ENCODE measurements at places on chromosomes 7 and 10.

- no peak for DNase-seq
- H3K36me3 ChIP-seq: no peaks in the 10 kb centered on the region
- no peaks in the 10 kb centered on the region for H3K27me3 ChIP-seq
- H3K27ac ChIP-seq: no peak overlapping the region
- H3K4me3 ChIP-seq: no peak overlapping the region
- peaks cover 19% of the 10 kb centered on the region for H3K4me1 ChIP-seq
Observed at GRCh38 chr10:71473671-71474599, 77.2 kb downstream of the CDH23 start.

GRCh38 chr7:155738652-155739537 lies 73.4 kb downstream of the SHH start:
- no peak overlapping the region for H3K4me3 ChIP-seq
- DNase-seq: peak; percentile 86
- no peak overlapping the region for H3K27ac ChIP-seq
- H3K4me1 ChIP-seq: peaks cover 4% of the 10 kb centered on the region
- no peaks in the 10 kb centered on the region for H3K27me3 ChIP-seq

GRCh38 chr10:101228966-101229265 lies 347 bp downstream of the LBX1 start:
- H3K27ac ChIP-seq: no peak overlapping the region
- DNase-seq: no peak
- no peaks in the 10 kb centered on the region for H3K36me3 ChIP-seq
- no peaks in the 10 kb centered on the region for H3K4me1 ChIP-seq
- H3K27me3 ChIP-seq: peaks cover 42% of the 10 kb centered on the region

- peaks cover 97% of the 10 kb centered on the region for H3K4me1 ChIP-seq
- no peaks in the 10 kb centered on the region for H3K27me3 ChIP-seq
- no peaks in the 10 kb centered on the region for H3K36me3 ChIP-seq
- H3K4me3 ChIP-seq: peak overlapping the region; percentile 16
- DNase-seq: peak; percentile 43
- no peak overlapping the region for H3K27ac ChIP-seq
Observed at GRCh38 chr7:1049006-1049741, 4.8 kb downstream of the GPR146 start.

DNA sequence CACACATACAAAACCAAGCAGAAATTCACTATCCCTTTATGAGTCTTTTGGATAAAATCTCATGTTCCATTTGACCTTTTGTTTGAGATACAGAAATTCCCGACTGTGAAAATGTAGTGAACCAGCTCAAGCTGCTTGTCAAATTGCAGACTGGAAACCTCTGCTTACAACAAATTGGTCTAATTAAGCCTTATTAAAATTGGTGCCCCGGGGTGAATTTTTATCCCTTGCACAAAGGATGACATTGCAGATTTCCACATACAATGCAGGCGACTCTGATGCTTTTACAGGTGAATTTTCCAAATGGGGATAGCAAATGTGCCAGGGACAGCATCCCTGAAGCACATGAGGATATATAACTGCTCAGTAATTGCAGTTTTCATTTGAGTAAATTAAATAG lies 257.3 kb downstream of the BMPER start:
- H3K27ac ChIP-seq: no peak overlapping the region
- H3K4me1 ChIP-seq: no peaks in the 10 kb centered on the region
- no peak for DNase-seq
- no peaks in the 10 kb centered on the region for H3K27me3 ChIP-seq

- no peak for DNase-seq
- no peaks in the 10 kb centered on the region for H3K36me3 ChIP-seq
- H3K27me3 ChIP-seq: no peaks in the 10 kb centered on the region
Observed at GRCh38 chr10:95035332-95036295, 33.7 kb downstream of the CYP2C8 start.

GRCh38 chr7:139924461-139924860 lies 95.4 kb downstream of the TBXAS1 start:
- H3K27ac ChIP-seq: no peak overlapping the region
- H3K4me3 ChIP-seq: no peak overlapping the region
- no peak for DNase-seq
- no peaks in the 10 kb centered on the region for H3K27me3 ChIP-seq
- peaks cover 6% of the 10 kb centered on the region for H3K36me3 ChIP-seq

- H3K36me3 ChIP-seq: no peaks in the 10 kb centered on the region
- peak; percentile 20 for DNase-seq
- no peak overlapping the region for H3K27ac ChIP-seq
- no peak overlapping the region for H3K4me3 ChIP-seq
Observed at GRCh38 chr10:95406651-95407280, 116.0 kb upstream of the PDLIM1 start.

DNA sequence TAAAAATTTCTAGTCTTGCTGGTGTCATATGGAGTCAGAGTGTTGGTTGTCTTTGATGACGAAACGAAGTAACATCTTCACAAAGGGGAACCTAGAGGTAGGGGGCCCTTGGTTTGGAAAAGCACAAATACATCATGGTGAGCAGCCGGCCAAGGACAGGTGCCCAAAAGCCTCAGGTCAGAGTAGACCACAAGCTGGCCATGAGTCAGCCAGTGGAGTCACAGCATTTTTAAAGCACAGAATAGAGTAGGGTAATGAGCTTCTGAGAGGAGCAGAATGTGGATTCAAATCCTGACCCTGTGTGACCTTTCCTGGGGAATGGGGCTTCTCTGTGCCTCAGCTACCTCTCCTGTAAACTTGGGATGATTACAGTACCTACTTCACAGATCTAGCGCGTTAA lies 5.3 kb downstream of the CAMK2B start:
- DNase-seq: no peak
- H3K27ac ChIP-seq: no peak overlapping the region
- H3K36me3 ChIP-seq: no peaks in the 10 kb centered on the region
- H3K27me3 ChIP-seq: peaks cover 27% of the 10 kb centered on the region

DNA sequence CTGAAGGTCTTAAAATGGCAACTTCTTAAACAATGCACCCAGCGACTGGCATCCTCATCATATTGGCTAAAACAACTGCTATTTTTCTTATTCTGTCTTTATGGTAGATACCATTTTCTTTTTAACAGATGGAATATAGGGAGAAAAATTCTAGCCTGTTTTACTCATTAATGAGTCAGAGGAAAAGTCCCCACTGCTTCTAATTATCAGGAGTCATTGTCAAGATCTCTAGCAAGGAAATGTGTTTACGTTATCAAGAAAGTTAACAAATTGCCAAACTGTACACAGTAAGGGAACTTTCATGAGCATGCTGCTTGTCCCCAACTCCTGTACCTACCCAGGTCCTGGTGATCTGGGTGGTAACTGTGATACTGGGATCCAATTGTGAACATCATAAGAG lies 117.7 kb upstream of the KIAA1217 start:
- H3K27me3 ChIP-seq: no peaks in the 10 kb centered on the region
- DNase-seq: no peak
- H3K4me1 ChIP-seq: no peaks in the 10 kb centered on the region
- no peak overlapping the region for H3K27ac ChIP-seq
- no peaks in the 10 kb centered on the region for H3K36me3 ChIP-seq
- H3K4me3 ChIP-seq: no peak overlapping the region

DNA sequence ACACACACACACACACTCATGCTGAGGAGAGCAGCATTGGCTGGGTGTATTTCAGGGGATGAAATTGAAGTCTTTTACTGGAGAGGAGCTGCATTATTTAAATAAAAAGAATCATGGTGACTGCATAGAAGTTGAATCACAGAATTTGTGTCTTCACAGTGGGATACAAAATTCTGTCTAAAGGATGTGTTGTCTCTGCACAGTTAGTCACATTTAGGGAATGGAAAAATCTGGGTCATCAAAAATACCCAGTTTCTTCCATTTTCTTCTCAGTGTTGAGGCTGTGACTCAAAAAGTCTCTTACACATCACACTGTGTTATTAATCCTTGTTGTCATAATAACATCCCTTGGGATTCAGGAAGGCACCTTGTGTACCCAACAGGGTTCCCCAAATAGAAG lies 10.9 kb downstream of the PAPSS2 start:
- H3K4me1 ChIP-seq: peaks cover 2% of the 10 kb centered on the region
- H3K36me3 ChIP-seq: no peaks in the 10 kb centered on the region
- H3K4me3 ChIP-seq: no peak overlapping the region
- DNase-seq: no peak
- no peak overlapping the region for H3K27ac ChIP-seq

- peak; percentile 14 for DNase-seq
- no peaks in the 10 kb centered on the region for H3K27me3 ChIP-seq
- H3K36me3 ChIP-seq: no peaks in the 10 kb centered on the region
- H3K27ac ChIP-seq: no peak overlapping the region
- H3K4me3 ChIP-seq: no peak overlapping the region
Observed at GRCh38 chr10:4270116-4270515, 485.1 kb upstream of the KLF6 start.

- H3K36me3 ChIP-seq: no peaks in the 10 kb centered on the region
- H3K27ac ChIP-seq: no peak overlapping the region
- H3K4me3 ChIP-seq: no peak overlapping the region
- peaks cover 43% of the 10 kb centered on the region for H3K27me3 ChIP-seq
- DNase-seq: peak; percentile 12
- H3K4me1 ChIP-seq: peaks cover 9% of the 10 kb centered on the region
Observed at GRCh38 chr10:501596-501995, 187.9 kb downstream of the DIP2C start.

DNA sequence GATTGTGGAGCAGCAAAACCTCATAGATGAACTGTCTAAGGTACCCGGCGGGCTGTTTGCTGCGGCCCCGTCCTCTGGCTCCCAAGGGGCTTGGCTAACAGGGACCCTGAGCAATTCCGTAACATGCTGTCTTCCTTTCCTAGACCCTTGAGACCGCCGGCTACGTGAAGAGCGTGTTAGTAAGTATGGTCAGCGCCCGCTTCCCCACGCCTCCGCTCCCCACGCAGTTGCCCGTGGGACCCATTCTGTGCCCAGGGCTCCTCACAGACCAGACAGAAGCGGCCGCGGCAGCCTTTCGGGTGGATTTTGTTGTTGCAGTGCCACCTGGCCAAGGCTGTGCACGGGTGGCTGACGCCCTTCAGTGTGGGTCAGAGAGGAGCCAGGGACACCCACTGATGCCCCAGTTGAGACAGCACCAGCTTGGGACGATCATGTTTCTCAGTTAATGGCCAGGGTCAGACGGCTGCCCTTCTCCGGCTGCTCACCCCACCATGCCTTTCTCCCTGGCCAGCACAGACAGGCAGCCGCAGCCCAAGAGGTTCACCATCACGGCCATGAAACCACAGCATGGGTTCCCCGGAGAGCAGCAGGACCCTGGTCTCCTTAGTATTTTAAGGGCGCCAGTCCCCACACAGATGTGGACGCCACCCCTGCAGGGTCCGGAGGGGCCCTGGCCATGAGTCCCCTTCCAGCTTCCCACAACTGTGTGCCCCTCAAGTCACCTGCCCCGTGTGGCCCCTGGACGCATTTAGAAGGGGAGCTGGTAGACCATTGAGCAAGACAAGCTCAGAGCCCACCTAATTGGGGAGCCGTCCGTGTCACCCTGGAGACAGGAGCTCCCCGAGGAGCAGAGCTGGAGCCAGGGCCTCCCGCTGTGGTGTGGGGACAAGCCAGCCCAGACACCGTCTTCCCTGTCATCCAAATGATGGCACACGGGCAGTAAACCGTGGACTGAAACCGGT lies 49.4 kb upstream of the DPYSL4 start:
- no peaks in the 10 kb centered on the region for H3K4me1 ChIP-seq
- no peak overlapping the region for H3K4me3 ChIP-seq
- H3K27ac ChIP-seq: no peak overlapping the region
- no peaks in the 10 kb centered on the region for H3K27me3 ChIP-seq

GRCh38 chr7:23616593-23616992 lies 19.4 kb downstream of the CCDC126 start:
- no peaks in the 10 kb centered on the region for H3K4me1 ChIP-seq
- no peak overlapping the region for H3K27ac ChIP-seq
- peaks cover 13% of the 10 kb centered on the region for H3K36me3 ChIP-seq
- H3K4me3 ChIP-seq: no peak overlapping the region

GRCh38 chr10:3853016-3853415 lies 68.0 kb upstream of the KLF6 start:
- no peaks in the 10 kb centered on the region for H3K27me3 ChIP-seq
- H3K27ac ChIP-seq: no peak overlapping the region
- H3K4me1 ChIP-seq: peaks cover 11% of the 10 kb centered on the region

DNA sequence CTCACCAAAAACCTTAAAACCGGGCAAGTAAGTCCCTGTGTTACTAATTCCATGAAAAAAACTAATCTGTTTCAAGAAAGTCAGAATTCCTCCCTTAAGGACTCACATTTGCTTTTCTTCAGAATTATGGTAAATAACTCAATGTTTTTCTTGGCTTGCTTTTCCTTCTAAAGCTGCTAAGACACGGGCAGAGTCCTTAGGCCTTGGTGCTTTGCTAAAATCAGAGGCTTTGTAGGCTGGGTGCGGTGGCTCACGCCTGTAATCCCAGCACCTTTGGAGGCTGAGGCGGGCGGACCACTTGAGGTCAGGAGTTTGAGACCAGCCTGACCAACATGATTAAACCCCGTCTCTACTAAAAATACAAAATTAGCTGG lies 32.0 kb downstream of the GNA12 start:
- H3K27ac ChIP-seq: peak overlapping the region; percentile 32
- no peak overlapping the region for H3K4me3 ChIP-seq
- no peaks in the 10 kb centered on the region for H3K36me3 ChIP-seq
- no peaks in the 10 kb centered on the region for H3K27me3 ChIP-seq

DNA sequence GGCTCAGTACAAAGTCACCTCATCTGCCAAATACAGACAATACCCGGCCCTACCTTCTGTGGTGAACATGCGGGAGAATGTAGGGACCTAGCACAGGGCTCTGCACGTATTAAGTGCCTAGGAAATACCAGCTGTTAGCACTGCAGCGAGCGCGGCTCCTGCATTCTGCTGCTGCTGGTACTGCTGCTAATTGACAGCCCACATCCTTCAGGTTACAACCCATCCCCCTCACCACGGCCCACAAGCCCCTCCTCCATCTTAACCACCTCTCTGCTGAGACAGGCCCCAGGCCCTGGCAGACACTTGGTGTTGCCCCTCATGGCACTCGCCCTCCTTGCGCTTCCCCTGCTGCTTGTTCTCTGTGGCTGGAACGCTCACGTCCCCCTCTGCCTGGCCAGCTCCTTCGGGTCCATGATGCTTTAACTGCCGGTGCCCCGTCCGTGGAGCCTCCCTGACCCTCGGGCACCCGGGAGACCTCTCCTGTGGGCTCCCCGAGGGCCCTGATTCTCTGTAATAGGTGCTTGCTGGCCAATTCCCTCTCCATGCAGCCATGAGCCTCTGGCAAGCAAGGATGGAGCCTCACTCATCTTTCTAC lies 53.3 kb upstream of the LOXL4 start:
- H3K36me3 ChIP-seq: no peaks in the 10 kb centered on the region
- no peaks in the 10 kb centered on the region for H3K27me3 ChIP-seq
- H3K4me1 ChIP-seq: peaks cover 18% of the 10 kb centered on the region
- DNase-seq: no peak

DNA sequence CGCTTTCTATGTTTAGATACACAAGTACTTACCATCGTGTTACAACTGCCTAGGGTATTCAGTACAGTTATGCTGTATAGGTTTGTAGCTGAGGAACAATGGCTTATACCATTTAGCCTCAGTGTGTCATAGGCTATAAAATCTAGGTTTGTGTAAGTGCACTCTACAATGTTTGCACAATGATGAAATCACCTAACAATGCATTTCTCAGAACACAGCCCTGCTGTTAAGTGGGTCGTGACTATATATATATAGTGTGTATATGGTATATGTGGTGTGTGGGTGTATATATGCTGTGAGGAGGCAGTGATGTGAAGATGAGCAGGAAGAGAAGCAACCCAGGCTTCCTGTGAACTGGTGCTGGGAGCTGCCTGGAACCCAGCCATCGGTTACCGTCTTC lies 65.6 kb upstream of the MKI67 start:
- no peaks in the 10 kb centered on the region for H3K4me1 ChIP-seq
- no peak overlapping the region for H3K4me3 ChIP-seq
- no peaks in the 10 kb centered on the region for H3K27me3 ChIP-seq
- H3K36me3 ChIP-seq: no peaks in the 10 kb centered on the region

All from common myeloid progenitor, CD34-positive (primary cell).